ENCODE measurements at places on chromosomes 1 and 21. TPM values are rescaled to one million over a fixed set of nuclear protein-coding genes. Genes with fewer than 3 reads are reported as not detected.

Gene RIMKLA
- 7.6 TPM for total RNA-seq

Gene ADGRL2
- total RNA-seq, result 33.3 TPM

GRCh38 chr1:150610576-150610975 is 18.8 kb downstream of the ENSA start:
- no peak for DNase-seq

DNA sequence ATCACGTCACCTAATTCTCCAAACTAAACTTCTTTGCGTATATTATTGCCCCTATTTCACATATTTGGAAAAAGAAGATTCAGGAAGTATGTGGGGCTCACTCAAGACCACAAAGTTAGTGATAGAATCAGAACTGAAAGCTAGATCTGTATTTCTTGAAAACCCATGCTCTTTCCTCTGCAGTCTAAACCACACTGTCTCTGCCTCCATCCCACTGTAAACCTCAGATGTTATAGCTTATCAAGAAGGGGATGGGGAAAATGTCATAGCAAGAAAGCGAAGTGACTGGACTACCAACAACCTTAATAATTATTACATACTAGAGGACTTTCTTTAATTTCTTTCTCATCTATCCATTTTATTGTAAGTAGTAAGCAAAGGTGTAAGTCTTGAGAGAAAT is 257.7 kb upstream of the SGIP1 start:
- no peak for DNase-seq

DNA sequence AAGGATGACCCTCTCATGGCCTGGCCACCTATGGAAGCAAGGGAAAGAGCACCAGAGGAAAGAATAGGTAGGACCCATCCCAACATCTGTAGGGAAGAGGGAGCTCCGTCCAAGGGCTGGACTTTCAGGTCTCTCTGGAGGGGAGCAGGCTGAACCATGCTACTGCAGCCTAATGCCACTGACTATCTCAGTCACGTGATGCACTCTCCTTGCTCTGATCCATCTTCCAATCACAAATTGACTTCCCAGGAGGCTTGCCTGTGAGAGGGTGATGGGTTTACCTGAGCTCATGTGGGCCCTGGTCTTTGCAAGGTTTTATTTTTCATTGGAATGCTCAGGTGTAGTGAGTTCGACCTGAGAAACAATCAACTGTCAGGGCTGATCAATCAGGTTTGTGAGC is 128.8 kb downstream of the CACNA1E start:
- no peak for DNase-seq

GRCh38 chr21:35201799-35202198 is 152.7 kb upstream of the RUNX1 start:
- DNase-seq, result no peak

DNA sequence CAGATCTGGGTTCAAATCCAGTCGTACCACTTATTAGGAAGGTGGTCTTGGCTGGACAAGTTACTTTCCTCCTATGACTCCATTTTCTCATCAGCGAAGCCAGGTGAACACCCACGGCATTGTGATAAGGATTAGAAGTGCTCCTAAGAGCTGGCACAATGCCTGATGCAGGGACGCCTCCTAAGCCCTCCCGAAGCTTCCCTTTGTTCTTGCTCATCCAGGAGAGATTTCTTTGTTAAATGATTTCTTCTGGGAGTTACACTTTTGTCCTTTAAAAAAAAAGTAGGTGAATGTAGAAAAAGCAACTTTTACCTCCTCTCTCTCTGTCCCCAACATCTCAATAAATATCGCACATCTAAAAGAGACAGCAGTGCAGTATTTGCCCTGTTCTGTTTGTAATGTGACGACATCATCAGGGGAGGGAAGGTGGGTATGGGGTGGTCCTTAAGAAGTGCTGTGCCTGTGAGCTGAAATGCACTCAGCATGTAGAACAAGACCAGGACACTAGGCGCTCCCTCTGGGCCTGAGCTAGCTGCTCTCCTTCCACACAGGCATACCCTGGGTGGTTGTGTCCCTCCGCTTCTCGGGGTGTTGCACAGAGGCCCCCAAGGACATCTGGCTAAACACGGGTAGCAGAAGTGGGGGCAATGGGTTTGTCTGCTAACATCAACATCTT is 43.9 kb downstream of the SUSD4 start:
- DNase-seq, result no peak

GRCh38 chr1:93888900-93889299 is 9.9 kb upstream of the DNTTIP2 start:
- DNase-seq, result no peak

- no peak for DNase-seq
Observed at GRCh38 chr1:185284533-185285276, 32.3 kb downstream of the IVNS1ABP start.

- no peak for DNase-seq
Observed at GRCh38 chr1:208990456-208990855, 593.1 kb upstream of the CAMK1G start.

GRCh38 chr1:11374748-11375110 is 101.7 kb downstream of the UBIAD1 start:
- DNase-seq, result no peak

DNA sequence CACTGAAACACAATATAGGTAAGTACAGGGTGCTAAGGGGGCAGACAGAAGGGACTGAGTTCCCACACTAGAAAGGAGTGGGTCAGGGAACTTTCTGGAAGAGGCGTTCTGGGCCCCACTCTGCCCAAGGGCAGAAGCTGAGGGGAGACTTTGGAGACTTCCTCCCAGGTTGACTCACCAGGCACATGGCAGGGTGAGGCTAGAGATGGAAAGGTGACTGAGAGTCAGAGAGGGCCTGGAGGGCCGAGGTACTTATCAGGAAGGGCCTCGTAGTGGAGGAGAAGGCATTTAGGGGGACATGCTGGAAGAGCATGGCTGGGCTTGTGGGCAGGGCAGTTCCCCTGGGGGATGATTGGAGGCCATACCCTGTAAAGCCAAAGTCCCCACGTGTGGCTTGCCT is 159.9 kb upstream of the JUN start:
- no peak for DNase-seq

DNA sequence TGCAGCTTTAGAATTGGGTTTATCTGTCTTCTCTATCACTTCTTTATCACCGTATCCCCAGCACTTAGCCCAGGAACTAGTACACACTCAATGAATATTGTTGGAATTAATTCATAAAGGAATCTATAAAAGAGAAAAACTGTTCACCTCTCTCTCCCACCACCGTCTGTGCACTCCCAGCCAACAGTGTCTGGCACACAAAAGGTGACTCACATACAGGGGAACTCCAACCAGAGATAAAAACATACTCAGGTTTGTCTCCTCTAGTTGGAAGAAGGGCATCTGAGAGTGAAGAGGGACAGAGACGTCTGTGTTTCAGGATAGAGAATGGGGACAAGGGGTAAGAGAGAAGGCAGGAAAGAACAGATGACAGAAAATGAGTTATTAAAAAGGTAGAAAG is 10.0 kb downstream of the ITLN1 start:
- DNase-seq, result no peak

DNA sequence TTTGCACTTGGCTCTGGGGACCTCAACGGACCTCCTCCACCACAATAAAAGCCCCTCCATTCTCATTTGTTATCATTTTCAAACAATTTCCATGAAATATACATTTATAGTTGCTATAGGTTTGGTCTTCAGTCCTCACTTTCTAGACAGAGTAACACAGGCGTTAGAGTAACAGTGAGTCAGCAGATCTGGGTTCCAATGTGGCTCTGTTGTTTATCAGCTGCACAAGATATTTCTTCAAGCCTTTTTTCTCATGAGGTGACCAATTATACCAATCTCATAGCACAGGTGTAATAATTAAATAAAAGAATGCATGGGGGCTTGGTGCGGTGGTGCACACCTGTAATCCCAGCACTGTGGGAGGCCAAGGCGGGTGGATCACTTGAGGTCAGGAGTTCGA is 32.8 kb upstream of the PSMB2 start:
- DNase-seq, result no peak

Measured in cardiac septum (tissue), 1 donor.